ENCODE measurements at places on chromosomes 12 and 14. TPM values are rescaled to one million over a fixed set of nuclear protein-coding genes. Genes with fewer than 3 reads are reported as not detected.

DNA sequence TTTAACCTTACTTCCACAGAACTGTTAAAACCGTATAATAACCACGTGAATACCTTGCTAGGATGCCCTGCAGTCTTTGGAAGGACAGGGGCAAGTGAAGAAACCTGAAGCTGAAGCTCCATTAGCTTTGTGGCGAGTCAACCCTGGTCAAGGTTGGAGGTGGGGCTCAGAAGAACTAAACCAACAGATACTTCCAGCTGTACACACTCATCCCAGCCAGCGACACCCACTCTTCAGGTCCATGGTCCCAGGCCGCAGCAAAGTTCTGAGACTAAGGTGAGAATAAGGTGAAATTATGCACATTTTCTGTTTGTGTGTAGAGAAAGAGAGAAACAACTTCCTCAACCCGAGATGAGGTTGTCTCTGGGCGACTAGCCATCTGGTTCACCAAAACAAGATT is 77.6 kb downstream of the NTF3 start:
- no peak overlapping the region for H3K27ac ChIP-seq
- peaks cover 8% of the 10 kb centered on the region for H3K27me3 ChIP-seq
- no peaks in the 10 kb centered on the region for H3K4me1 ChIP-seq
- H3K36me3 ChIP-seq: no peaks in the 10 kb centered on the region
- no peak for DNase-seq

CARMIL3 gene
- total RNA-seq: 0.33 TPM

- H3K36me3 ChIP-seq: no peaks in the 10 kb centered on the region
- no peak overlapping the region for H3K4me3 ChIP-seq
- no peak for DNase-seq
- H3K27ac ChIP-seq: no peak overlapping the region
These were observed 379.6 kb downstream of the FLRT2 start for GRCh38 chr14:85909581-85909980.

DNA sequence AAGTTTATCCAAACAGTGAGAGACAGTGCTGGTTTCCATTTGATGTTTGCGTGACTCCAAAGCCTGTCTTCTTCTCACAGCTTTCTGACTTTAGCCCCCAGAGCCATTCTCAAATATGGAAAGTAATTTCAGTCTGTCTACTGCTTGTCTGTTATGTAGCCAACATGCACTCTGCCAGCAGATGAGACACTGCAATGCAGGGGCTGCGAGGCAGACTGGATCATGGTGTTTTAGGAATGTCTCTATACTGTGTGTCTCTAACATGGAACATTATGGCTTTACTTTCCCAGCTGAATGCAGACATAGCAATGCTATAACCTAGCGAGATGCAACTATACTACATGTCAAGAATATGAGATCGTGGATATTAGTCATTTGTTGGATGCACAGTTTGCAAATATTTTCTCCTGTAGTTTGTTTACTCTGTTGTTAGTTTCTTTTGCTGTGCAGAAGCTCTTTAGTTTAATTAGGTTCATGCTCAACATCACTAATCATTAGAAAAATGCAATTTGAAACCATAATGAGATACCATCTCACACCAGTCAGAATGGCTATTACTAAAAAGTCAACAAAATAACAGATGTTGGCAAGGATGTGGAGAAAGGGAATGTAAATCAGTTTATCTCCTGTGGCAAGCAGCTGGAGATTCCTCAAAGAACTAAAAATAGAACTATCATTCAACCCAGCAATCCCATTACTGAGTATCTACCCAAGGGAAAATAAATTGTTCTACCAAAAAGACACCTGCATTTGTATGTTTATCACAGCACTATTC is 235.8 kb upstream of the TMTC1 start:
- H3K27me3 ChIP-seq: peaks cover 17% of the 10 kb centered on the region
- H3K36me3 ChIP-seq: no peaks in the 10 kb centered on the region

GRCh38 chr12:65962036-65962430 is 137.8 kb downstream of the HMGA2 start:
- peaks cover 36% of the 10 kb centered on the region for H3K4me1 ChIP-seq
- peaks cover 15% of the 10 kb centered on the region for H3K36me3 ChIP-seq

DNA sequence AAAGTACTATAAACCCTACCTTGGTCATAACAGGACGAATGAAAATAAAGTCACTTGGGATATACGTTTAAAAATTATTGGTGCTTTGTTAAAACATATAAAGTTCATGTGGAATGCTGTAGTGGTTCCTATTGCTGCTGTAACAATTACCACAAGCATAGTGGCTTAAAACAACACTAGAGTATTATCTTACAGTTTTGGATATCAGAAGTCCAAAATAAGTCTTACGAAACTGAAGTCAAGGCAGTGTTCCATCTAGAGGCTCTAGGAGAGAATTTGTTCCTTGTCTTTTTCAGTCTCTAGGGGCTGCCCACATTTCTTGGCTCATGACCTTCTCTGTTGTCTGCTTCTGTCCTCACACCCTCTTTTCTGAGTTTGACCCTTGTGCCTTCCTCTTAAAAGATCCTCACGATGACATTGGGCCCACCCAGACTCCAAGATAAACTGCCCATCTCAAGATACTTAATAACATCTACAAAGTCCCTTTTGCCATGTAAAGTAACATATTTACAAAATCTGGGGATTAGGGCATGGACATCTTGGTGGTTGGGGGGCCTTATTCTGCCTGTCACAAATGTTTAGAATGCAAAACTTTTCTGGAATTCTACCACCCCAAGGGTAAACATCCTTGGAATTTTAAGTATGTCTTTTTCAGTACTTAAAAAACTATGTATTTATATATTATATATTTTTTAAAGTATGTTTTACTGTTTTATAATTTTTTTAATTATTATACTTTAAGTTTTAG is 178.1 kb downstream of the ETNK1 start:
- no peaks in the 10 kb centered on the region for H3K27me3 ChIP-seq
- H3K4me3 ChIP-seq: no peak overlapping the region
- no peak overlapping the region for H3K27ac ChIP-seq
- H3K4me1 ChIP-seq: no peaks in the 10 kb centered on the region

GRCh38 chr14:75049731-75050201 is 1.5 kb downstream of the MLH3 start:
- DNase-seq: no peak
- peak overlapping the region; percentile 80 for H3K4me3 ChIP-seq
- H3K27ac ChIP-seq: no peak overlapping the region
- H3K27me3 ChIP-seq: no peaks in the 10 kb centered on the region
- H3K4me1 ChIP-seq: peaks cover 20% of the 10 kb centered on the region
- H3K36me3 ChIP-seq: peaks cover 31% of the 10 kb centered on the region

GRCh38 chr12:19166387-19166786 is 36.9 kb downstream of the PLEKHA5 start:
- peaks cover 48% of the 10 kb centered on the region for H3K4me1 ChIP-seq
- peaks cover 8% of the 10 kb centered on the region for H3K36me3 ChIP-seq
- H3K27ac ChIP-seq: peak overlapping the region; percentile 75
- H3K4me3 ChIP-seq: peak overlapping the region; percentile 49
- DNase-seq: no peak
- H3K27me3 ChIP-seq: no peaks in the 10 kb centered on the region

TAS2R20 gene
- total RNA-seq: 3.3 TPM

All from Calu3 (cell line).